IMR-90 (cell line): ENCODE measurements at places on chromosomes 4 and X. TPM values are rescaled to one million over a fixed set of nuclear protein-coding genes. Genes with fewer than 3 reads are reported as not detected.

BRS3 gene
- total RNA-seq = not detected in 2 replicates

ASB12 gene
- total RNA-seq = not detected in 2 replicates

MAGEA2 gene
- total RNA-seq = not detected in 2 replicates

ANOS1 gene
- total RNA-seq = under 0.01 TPM in 2 replicates

LRCH2 gene
- total RNA-seq = 4.3 and 8.1 TPM in 2 replicates

TBC1D9 gene
- total RNA-seq = 15.2 and 16.9 TPM in 2 replicates

ATP10D gene
- total RNA-seq = 90.3 and 135 TPM in 2 replicates

KLF8 gene
- under 0.01 TPM in 1 of 2 replicates, not detected in the other for total RNA-seq

SASH3 gene
- not detected in 2 replicates for total RNA-seq

TMEM47 gene
- total RNA-seq = 105 and 134 TPM in 2 replicates

ESX1 gene
- total RNA-seq = not detected in 2 replicates

PRSS12 gene
- total RNA-seq = 51.1 and 62.2 TPM in 2 replicates

FOXR2 gene
- not detected in 2 replicates for total RNA-seq

PABPC1L2B gene
- total RNA-seq = not detected in 2 replicates
